Esophagus mucosa (tissue), 1 donor: ENCODE measurements at places on chromosomes 2 and 18. TPM values are rescaled to one million over a fixed set of nuclear protein-coding genes. Genes with fewer than 3 reads are reported as not detected.
A peak's percentile ranks its signal among the peaks of the same experiment; 100 is the strongest.

GRCh38 chr2:42787788-42788477 is 4.5 kb downstream of the HAAO start:
- ATAC-seq: no peak

GRCh38 chr18:74742573-74743243 is 145.0 kb downstream of the ZNF407 start:
- ATAC-seq: no peak

Gene FAM124B
- total RNA-seq: 0.36 TPM

GRCh38 chr18:8844721-8845148 is 139.4 kb downstream of the MTCL1 start:
- no peak for ATAC-seq

DNA sequence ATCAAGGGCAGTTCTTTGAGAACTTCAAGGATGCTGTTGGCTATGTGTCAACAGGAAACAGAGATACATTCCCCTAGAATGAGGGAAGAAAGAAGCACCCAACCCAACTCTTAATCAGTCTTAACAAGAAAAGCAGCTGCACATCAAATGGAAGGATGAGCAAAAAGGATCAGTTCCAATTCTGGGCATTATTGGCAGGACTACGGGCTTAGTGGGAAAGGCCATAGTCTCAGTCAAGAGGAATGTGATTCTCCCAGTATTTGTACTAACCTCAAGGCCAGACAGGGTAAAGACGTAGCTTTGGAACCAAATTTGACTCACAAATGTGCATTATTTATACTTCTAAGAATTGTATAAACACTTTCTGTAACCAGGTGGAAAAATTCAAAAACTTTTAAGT is 18.2 kb downstream of the BMP10 start:
- ATAC-seq: no peak

DNA sequence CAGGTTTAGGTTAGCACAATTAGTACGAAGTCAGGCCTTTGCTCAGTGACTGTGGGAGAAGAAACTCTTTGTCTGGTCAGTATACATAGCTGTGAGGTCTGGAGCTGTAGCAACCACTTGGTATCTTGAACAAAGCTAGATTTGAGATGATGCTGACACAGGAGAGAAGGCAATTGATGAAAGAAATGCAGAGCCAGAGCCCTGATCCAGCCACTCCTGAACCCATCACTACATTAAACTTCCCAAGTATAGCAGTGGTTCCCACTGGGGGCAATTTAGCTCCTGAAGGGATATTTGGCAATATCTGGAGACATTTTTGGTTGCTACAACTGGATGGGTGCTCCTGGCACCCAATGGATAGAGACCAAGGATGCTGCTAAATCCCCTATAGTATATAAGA is 143.9 kb upstream of the SPRED2 start:
- peak; percentile 13 for ATAC-seq

DNA sequence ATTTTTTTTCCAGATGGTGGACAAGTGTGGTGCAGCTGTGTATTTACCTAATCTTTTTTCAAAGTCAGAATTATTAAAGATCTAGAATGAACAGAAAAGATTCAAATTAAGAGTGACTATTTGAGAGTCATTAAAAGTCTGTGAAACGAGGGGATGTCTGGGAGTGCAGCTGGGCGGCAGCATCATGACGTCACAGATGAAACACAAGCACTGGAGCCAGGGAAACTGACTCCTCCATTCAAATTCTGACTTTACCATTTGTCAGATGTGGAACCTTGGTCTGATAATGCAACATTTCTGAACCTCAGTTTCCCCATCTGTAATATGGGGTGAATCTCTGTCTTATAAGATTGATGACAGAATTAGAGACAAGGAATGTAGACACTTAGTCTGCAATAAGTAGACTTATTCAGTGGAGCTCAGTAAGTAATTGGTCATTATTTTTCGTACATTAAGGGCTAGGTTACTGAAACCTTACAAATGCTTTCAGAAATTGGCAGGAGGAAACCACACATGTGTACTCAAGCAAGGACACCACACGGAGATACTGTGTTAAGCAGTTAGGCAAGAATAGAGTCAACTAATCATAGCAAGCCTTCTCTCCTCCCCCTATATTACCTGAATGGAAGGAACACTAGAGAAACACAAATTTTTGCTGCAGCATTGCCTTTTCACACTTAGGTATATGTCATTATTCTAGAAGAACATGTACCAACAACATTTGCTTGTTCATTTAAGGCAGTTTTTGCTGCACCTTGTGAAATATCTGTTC is 27.8 kb upstream of the CXXC1 start:
- no peak for ATAC-seq

Gene TOGARAM2
- 0.16 TPM for total RNA-seq

Gene CDK15
- 0.12 TPM for total RNA-seq

DNA sequence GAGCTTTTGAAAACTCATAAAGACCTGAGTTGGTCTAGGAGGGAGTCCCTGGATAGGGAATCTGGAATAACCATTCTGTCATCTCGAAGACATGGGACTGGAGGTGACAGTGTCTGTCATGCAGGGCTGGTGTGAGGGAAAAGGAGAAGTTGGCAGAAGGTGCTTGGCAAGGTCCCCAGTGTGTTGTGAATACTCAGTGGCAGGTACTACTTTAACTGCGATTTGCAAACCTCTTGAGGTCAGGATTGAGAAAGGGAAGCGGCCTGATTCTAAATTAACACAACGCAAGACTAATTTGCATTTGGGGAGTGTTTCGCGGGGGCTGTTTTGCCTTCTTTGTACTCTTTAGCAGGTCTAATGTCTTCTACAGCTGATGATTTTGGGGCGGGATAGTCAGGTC is 77.0 kb upstream of the TMEM200C start:
- ATAC-seq: no peak

Gene PLGLB2
- total RNA-seq: 0.20 TPM

Gene MATN3
- total RNA-seq: 0.56 TPM

DNA sequence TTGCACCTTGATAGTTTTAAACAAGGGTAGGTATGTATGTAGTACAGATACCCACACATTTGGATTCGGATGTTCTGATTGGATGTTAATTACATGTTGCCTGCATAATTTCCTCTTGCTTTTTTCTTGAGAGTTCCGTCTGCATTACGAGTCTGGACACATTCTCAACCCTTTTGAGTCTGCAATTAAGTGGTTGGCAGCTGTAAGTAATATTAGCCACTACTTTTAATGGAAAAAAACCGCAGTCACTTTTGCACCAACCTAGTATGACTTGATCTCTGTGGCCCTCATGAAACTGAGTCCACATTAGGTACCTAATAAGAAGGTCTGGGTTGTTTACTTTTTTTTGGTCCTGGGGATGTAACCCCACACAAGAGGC is 217.3 kb downstream of the VAPA start:
- no peak for ATAC-seq

DNA sequence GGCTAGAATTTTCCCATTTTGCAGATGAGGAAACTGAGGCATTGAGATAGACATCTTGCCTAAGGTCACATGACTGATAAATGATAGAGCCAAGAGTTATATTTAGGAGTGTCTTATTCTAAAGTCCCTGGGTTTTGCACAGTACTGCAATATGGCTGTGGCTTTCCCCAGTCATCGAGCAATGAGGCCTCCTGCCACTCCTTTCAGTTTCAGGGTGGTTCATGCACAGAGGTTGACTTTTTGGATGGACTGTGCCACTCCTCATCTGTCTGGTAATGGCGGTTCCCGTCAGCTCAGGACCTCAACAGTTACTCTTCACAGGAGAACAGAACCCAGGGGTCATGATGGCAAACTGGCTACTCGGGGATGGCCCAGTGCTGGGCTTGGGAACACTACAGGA is 131.1 kb downstream of the ACKR3 start:
- no peak for ATAC-seq

Gene REV1
- 26.0 TPM for total RNA-seq

DNA sequence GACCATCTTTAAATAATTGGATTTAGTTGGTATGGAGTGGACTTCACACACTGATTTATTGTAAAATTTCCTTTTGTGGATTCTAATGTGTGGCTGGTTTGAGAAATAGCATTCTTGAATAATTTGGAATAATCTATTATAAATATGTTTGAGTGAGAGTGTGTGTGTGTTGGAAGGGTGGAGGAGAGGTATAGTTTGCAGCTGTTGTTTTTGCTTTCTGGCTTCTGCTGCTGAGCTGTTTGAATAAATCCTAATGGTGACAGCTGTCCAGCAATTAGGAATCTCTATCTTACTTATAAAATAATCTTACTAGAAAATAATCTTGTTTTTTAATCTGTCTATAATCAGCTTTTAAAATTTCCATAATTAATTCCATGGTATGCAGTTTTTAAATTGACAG is 1283.0 kb upstream of the CDH2 start:
- ATAC-seq: no peak
